Effector CD4-positive, alpha-beta T cell (primary cell): ENCODE measurements at places on chromosomes 6 and 20.

DNA sequence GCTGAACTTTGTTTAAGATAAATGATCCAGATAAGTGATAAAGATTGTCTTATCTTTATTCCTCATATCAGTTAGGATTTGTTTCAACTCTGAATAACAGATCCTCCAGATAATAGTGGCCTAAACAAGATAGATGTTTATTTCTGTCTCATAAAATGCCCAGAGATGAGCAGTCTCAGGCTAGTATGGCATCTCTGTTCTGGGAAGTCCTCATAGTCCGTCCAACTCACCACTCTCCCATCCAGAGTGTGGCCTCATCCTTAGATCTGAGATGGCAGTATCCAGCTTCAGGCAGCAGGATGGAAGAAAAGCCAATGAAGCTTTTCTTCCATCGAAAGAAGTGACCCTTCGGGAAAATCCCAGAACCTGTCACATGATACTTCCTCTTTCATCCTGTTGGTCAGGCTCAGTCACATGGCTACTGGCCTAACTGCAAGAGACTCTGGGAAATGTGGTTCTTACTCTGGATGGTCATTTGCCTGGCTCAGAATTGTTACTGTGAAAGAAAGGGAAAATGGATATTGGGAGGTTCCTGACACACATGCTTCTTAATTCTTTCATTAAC, 29.4 kb upstream of the TAGAP start:
- DNase-seq, result no peak

GRCh38 chr6:32761548-32761947, 1.8 kb downstream of the HLA-DQB2 start:
- DNase-seq, result no peak

DNA sequence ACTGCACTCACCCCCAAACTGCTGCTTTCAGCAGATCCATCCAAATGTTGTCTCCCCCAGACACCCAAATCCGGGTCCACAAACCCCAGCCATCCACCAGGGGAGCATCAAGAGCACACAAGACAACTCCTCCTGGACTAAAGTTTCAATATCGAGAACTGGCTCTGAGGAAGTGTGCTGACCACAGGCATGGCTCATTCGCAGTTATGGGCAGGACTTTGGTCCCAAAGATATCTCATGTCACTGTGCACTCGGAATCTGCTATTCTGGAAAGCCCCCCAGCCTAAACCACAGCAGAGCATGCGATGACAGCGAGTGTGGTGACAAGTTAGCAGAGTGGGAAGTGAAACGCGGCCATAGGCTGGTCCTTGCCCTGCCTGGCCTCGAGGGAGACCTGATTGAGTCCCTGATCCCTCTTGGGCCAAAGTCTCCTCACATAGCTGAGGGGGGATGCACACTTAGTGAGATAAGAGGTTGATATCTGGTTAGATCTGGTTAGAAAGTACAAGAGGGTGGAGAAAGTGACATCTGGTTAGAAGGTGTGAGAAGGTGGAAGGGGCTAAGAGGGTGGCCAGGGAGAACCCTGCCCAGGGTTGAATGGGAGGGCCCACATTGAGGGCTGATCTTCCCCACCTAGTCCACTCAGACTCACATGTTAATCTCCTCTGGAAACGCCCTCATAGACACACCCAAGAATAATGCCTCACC, 149.7 kb downstream of the MRPL14 start:
- DNase-seq, result no peak

GRCh38 chr6:75279418-75279817, 5.2 kb downstream of the TMEM30A start:
- no peak for DNase-seq

DNA sequence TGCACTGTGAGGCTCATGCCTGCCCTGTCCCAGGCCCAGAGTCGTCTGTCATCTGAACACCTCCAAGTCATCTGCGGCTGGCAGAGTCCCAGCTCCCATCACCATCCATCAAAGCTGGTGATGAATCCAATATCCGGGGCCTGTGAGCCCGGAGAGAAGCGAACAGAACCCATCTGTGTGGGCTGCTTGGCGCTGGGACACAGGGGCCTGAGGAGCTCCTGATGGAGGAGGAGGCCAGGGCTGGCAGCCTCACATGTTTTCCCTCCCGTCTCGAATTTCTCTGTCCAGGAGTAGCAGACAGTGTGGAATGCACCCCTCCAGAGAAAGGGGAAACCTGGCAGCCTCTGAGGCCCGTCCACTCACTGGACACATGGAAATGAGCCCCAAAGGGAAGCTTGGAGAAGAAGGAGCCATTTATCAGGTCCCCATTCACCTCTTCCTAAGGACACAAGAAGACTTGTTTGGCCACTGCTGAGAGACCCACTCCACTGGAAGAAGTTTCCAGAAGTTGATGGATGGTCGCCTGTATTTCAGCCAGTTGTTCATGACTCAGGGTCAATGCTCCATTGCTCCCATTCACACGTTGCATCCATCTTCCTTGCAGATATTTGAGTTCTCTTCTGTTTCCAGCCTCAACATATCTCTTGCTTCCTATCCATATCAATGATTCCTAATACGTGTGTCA, 307.5 kb upstream of the SULF2 start:
- no peak for DNase-seq

- DNase-seq, result no peak
Observed at GRCh38 chr6:161137320-161137719, 136.5 kb downstream of the AGPAT4 start.

DNA sequence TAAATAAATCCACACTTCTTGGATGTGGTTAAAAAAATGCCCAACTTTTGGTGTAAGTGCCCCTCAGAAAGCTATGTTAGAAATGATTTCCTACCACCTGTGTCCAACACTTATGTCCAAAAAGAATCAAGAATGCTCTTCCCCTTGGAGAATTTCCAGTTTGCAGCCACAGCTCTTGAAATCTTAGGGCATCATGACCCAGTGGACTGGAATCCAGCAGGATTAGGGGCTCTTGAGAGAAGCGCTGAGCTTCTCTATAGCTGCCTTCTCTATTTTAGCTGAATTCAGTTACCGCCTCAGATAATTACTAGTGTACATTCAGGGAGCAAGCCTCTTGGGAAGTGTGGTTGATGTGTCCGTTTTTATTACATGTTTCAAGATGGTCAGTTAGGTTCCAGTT, 2.5 kb downstream of the PHACTR1 start:
- no peak for DNase-seq

DNA sequence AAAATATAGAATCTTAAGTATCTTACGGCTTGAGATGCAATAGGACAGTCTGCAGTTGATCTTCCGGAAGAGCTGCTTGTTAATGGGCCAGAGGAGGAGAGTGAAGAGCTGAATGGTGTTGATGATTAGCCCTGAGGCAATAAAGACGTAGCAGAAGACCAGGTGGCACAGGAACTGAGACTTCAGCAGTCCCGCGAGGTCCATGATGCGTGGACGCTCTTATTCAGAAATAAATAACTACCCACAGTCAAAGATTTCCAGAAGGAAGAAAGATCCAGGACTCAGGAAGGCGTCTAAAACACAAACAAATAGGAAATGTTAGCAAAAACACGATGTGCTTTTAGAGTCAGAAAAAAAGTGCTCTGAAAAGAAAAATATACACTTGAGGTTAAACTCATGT, 41.9 kb downstream of the AGPAT4 start:
- DNase-seq, result no peak

GRCh38 chr20:10313701-10314100, 95.1 kb downstream of the SNAP25 start:
- no peak for DNase-seq

DNA sequence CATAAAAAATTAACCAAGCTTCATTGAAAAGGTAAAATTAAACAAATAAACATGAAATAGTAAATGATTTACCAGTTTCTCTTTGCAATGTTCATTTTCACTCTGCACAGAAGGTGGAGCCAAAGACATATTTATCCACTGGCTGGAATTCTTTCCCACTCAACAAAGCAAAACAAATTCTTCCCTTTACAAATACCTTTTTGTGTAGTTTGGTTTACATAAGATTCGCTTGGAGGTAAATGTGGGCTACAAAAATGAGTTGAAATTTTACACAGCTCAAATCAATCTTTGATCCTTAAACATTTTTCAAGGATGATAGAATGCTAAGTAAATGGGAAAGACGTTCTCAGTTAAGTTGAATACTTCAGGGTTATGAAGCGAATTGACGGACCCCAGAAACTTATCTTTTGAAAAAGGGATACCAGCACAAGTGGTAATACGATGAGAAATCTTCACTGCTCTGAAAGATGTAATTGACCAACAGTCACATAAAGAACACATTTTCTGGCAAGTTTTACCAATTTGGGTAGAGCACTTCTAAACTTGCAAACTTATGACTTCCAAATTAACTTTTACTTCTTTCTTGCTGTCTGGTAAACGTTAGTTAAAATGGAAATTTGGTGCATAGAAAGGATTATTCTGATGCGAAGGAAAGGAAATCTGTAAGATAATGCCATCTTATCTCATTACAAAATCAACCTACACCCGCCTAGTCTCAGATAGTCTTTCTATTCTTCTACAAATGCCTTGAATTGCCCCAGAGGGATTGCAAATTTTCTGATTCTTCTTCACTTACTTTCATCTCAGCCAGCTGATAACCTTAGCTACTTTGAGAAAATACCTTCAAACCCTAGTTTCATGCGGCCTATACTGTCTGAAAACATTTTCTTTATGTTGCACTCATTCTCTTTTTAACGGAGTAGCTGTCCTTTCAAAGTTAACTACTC, 4.7 kb upstream of the GJA1 start:
- no peak for DNase-seq

DNA sequence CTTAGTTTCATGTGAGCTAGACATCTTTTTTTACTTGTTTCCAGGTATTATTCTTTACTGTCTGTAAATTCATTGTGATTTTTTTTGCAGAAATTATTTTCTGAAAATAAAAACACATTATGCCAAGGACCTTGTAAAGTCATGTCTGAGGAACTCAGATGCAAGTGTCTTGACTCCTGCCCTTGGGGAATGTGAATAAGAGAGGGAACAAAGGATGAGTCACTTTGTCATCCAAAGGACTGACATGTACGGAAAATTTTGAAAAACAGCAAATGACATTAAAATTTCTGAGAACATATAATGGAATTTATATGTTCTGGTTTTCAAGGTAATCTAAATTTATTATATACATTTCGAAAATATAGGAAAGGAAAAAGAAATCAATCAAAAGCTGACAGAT, 660.4 kb downstream of the CD109 start:
- no peak for DNase-seq

- DNase-seq, result no peak
Observed at GRCh38 chr6:165401092-165401491, 91.7 kb upstream of the C6orf118 start.

DNA sequence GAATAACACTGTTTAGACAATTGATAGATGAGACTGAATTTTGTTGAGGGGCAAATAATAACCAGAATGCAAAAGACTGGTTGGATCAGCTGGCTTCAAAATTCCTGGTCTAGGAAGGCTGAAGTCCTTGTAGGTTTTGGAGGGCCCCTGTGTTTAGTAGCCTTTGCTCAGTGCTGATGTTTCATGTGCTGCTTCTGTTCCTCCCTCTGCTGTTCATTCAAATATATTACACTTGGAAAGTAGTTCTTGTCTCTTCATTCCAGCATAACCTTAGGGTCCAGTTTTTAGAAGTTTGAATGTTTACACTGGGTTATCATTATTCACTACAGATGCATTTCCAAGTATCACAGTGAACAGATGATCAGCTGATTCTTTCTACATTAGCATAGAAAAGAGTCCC, 72.5 kb downstream of the FLRT3 start:
- no peak for DNase-seq

GRCh38 chr20:13670160-13670559, 31.4 kb upstream of the TASP1 start:
- DNase-seq, result no peak

- no peak for DNase-seq
Observed at GRCh38 chr20:25233016-25233772, 14.7 kb upstream of the PYGB start.

- no peak for DNase-seq
Observed at GRCh38 chr6:17505062-17505476, 95.0 kb upstream of the FAM8A1 start.

- no peak for DNase-seq
Observed at GRCh38 chr20:57663241-57663640, 43.0 kb upstream of the ZBP1 start.

- no peak for DNase-seq
Observed at GRCh38 chr6:82015043-82015442, 232.5 kb downstream of the IBTK start.

DNA sequence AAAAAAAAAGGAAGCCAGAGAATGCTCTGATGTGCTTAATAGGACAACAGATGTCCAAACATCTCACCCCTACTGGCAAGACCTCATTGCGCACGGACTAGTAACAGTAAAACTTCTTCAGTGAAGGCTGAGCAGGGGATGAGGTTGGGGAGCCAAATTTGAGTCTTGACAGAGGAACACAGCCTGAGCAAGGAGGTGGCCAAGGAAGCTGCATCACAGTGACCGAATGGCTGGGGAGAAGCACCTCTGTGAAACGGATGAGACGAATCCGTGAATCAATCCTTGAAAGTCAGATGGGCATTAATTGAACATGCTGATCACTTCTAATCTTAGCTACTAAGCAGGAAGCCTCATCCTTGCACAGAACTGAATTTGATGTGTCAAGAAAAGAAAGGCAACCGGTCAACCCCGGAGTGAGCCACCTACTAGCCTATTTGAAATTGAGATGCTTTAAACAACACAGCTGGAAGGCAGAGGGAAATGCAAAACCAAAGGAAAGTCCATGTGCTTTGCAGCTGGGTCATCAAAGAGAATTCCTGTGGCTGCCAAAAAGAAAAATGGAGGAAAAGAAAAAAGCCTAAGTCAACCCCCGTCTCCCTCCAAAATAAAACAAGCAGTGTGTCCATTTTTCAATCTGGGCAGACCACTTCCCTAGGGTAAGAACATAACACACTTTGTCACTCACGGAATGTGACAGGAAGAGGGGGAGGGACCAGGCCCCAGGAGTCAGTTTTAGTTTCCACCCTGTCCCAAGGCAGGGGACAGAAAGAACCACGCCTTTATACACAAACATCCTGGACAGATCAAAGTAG, 29.5 kb downstream of the PXDC1 start:
- DNase-seq, result no peak

DNA sequence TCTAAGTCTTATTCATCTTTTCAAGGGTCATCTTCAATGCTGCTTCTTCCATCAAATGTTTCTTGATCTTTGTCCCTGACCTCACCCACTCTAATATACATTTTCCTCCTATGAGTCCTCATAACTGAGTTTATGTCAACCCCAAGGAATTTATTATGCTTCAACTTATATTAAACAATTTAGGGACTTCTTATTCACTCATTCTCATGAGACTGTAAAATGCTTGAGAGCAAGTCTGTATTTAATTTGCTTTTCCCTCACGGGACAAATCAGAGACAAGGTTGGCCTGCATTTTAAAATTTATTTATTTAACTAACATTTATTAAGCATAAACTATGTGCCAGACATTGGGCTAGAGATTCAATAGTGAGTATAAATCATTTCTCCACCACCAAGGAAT, 312.0 kb upstream of the NT5E start:
- no peak for DNase-seq

GRCh38 chr20:50426866-50427718, 83.1 kb upstream of the PTPN1 start:
- DNase-seq, result no peak
